ENCODE measurements at places on chromosomes 7 and 10. TPM values are rescaled to one million over a fixed set of nuclear protein-coding genes. Genes with fewer than 3 reads are reported as not detected.

Gene UBE3C
- 76.9 TPM for total RNA-seq

Gene C10orf105
- 0.19 TPM for total RNA-seq

Gene HOGA1
- total RNA-seq: not detected

- no peak overlapping the region for H3K27ac ChIP-seq
- H3K4me1 ChIP-seq: peaks cover 4% of the 10 kb centered on the region
Measured at GRCh38 chr7:93301736-93302135, 69.6 kb downstream of the VPS50 start.

- peak overlapping the region; percentile 42 for H3K27ac ChIP-seq
- H3K36me3 ChIP-seq: no peaks in the 10 kb centered on the region
- peaks cover 4% of the 10 kb centered on the region for H3K4me1 ChIP-seq
- H3K27me3 ChIP-seq: no peaks in the 10 kb centered on the region
- H3K4me3 ChIP-seq: no peak overlapping the region
Measured at GRCh38 chr7:5692112-5692844, 89.2 kb downstream of the RNF216 start.

DNA sequence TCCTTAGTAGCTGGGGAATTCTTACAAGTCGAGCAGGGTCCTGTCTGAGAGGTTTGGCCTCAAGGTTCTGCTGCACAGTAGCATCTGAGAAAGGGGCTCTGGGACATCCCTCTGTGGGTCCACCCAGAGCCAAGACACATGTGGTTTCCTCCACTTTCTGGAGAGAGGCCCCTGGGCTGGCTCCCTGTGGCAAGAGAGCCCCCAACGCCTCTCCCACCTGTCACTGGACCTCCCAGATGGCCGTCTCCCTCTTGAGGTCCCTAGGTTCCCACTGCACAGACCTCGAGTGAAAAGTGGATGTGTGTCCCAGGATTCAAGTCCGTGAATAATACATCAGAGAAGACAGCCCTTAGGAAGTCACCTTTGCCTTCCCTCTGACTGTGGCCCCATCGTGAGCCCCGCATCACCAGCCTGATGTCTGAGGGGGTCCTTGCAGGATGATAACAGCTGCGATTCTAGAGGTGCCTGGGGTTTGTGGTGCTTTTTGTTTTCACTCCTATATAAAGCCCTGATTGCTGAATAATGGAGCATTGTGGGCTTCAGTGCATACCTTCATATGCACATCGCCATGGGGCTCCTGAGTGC, 319.0 kb downstream of the GLRX3 start:
- no peak overlapping the region for H3K4me3 ChIP-seq
- no peaks in the 10 kb centered on the region for H3K4me1 ChIP-seq
- H3K27ac ChIP-seq: no peak overlapping the region

DNA sequence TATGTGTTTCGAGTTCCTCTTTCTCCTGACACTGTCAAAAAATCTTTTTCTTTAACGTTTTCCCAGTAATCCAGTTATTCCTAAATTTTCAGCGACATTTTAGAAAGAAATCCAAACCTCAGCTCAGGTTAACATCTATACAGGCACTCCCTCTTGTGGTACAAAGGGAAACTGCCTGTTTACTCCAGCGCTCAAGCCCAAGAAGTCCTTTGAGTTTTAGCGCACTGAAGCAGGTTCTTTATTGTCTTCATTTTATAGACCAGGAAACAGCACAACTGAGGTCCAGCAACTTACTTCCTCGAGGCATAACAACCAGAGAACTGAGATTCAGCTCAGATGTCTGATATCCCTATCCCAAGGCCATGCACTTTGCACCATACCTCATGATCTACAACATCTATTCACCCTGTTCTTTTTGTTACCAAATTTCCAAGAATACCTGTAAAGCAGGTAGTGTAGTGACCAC, 287.2 kb upstream of the MKLN1 start:
- H3K36me3 ChIP-seq: no peaks in the 10 kb centered on the region
- no peak overlapping the region for H3K27ac ChIP-seq
- H3K27me3 ChIP-seq: no peaks in the 10 kb centered on the region
- peaks cover 14% of the 10 kb centered on the region for H3K4me1 ChIP-seq

DNA sequence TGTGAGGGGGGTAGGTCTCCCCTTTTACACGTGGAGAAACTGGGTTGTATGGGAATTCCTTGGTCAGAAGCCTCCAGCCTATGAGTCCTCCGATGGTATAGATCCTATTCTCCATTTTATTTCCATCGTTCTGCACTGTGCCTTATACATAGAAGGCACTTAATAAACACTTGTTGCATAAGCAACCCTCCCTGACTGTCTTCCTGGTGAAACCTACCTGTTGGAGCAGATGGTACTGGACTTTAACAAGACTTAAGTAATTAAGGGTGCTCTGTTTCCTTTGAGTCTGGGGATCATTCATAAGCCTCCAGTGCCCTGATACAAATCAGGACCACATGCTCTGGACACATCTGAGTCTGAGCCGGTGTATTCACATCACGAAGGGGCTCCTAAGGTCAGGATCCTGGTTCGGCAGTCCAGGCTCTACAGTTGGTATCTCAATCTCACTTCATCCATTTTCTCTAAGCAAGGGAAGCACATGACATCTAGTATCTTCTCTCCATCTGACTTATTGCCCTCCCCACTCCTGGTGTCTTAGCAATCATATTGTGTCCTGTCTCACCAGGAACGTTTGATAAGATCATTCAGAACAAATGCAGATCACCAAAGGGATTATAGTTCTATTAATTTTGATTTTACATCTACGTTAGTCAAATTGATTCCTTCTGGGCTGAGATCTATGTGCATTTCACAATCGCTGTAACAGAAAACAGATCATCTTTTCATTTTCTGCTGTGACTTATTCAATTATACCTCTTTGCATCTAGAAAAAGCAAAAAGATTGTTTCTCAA, 22.8 kb upstream of the EZH2 start:
- H3K36me3 ChIP-seq: no peaks in the 10 kb centered on the region
- H3K4me3 ChIP-seq: no peak overlapping the region
- peaks cover 17% of the 10 kb centered on the region for H3K4me1 ChIP-seq
- no peak for DNase-seq
- no peaks in the 10 kb centered on the region for H3K27me3 ChIP-seq

DNA sequence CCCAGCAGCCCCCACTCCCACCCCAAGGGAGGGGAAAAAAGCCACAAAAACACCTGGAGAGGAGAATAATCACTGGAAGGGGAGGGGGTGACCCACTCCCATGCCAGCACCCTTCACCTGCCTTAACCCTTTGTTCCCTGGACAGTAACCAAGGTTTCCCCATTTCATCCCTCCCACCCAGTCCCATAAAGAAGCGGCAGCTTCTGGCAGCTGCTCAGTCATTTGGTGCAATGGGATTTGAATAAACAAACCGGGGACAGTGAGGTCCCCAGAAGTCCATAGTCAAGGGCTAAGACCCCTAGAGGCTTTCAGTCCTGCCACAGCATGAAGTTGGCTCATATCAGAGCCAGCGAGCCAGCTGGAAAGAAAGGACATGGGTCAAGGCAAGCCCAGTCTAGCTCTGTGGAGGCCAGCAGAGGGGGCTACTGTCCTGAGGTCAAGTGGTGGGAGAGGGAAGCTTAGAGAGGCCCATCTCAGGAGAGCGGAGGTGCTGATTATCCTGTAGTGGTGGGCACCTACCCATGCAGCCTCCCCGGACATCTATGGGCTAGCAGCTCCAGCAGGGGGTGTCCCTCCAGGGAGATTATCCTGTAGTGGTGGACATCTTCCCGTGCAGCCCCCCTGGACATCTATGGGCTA, 58.9 kb upstream of the LBX1 start:
- no peak overlapping the region for H3K27ac ChIP-seq
- H3K27me3 ChIP-seq: peaks cover 95% of the 10 kb centered on the region
- peak overlapping the region; percentile 20 for H3K4me3 ChIP-seq
- peaks cover 66% of the 10 kb centered on the region for H3K4me1 ChIP-seq
- H3K36me3 ChIP-seq: no peaks in the 10 kb centered on the region
- peak; percentile 88 for DNase-seq

DNA sequence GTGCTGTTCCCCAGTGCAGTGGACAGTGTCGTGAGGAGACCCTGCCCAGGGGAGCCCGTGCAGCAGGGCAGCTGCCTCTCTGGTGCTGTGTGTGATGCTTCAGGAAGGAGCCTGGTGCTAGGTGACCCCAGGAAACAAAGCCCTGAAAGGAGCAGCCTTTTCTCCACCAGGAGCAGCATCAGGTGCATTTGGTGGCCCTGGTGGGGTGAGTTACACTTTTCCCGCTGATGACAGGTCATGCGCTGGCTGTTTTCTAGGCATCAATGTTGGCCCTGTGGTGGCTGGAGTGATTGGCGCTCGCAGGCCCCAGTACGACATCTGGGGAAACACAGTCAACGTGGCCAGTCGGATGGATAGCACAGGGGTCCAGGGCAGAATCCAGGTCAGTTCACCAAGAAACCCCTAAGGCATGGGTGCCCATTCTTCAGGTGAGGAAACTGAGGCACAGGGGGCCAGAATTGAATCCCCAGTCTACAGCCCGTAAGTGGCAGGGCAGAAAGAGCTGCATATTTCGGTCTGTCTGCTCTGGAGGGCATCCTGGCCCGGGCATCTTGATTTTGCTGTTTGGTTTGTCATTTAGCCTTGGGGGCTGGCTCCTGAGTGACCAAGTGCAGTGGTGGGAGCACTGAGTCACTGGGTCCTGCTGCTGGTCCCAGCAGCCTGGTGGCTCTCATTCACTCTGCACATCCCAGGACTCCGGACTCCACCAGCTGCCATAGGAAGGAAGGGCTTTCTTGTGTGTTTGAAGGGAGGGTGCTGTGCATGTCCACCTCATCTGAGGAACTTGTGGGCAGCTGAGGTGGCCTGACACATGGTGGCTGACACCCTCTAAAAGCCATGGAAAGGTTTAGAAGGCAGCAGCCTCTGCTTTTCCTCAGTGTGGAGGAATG, 136.3 kb downstream of the ADCY1 start:
- no peaks in the 10 kb centered on the region for H3K4me1 ChIP-seq
- H3K27ac ChIP-seq: no peak overlapping the region
- H3K4me3 ChIP-seq: no peak overlapping the region
- DNase-seq: no peak
- no peaks in the 10 kb centered on the region for H3K36me3 ChIP-seq

DNA sequence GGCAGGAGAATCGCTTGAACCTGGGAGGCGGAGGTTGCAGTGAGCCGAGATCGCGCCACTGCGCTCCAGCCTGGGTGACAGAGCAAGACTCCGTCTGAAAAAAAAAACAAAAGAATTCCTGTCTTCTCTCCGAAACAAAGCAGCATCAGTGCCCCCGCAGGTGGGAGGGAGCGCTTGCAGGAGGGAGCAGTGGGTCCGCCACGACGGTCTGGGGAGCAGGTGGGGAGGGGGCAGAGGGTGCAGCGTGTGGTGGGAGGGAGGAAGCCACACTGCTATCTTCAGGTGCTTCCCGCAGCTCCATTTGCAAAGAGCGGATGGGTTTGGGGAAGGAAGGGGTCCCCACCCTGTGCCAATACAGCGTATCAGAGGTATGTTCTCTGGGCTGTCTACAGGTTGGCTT, 31.7 kb downstream of the LIMK1 start:
- no peak overlapping the region for H3K4me3 ChIP-seq
- H3K27me3 ChIP-seq: no peaks in the 10 kb centered on the region
- H3K4me1 ChIP-seq: no peaks in the 10 kb centered on the region
- DNase-seq: peak; percentile 88

Measured in GM23338 (cell line).